ENCODE measurements at places on chromosomes 4 and X.

GRCh38 chr4:130808492-130808891 lies 1712.5 kb downstream of the C4orf33 start:
- no peak for DNase-seq

DNA sequence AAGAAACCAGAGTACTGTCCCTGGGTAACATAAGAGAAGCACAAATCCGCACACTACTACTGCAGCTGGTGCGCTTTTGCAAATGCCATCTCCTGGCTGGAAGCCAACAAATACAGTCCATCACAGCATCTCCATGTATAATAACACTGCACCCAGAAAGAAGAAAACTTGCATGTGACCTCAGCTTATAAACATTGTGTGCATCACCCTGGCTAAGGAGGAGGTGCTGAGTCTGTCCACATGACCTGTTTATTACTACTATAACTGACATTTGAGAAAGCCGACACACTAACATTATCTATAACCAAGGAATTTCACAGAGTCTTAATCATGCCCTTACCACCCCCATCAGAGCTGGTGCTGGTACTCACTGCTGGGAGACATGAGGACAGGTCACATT lies 516.8 kb downstream of the CFAP47 start:
- no peak for DNase-seq

DNA sequence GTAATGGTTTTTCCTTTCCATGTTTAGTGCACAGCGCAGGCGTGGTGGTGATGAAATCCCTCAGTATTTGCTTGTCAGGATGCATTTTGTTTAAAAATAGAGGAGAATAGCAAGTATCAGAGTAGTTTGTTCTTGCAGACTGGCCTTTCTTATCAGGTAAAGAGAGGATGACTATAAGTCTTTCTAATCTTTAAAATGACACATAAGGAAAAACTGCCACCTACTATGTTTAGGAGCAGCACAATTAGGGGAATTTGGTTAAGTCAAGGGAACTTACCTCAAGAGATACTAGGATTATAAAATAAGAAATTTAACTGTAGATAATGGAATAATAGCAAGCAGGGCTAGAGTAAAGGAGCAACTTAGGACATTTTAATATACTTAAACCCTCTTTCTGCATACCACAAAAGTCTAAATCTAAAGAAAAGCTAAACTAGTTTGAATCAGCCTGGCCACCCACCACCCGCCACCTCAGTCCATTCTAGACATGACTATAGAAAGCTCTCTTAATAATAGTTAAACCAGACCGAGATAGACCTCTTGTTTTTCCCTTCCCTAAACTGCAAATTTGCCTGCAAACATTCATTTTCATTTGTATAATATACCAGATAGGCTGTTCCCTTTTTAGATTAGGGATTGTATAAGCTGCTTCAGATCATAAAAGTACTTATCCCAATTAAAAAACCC lies 62.0 kb downstream of the APOOL start:
- no peak for DNase-seq

- DNase-seq: no peak
Measured at GRCh38 chrX:64184396-64184795, 21.1 kb downstream of the AMER1 start.

DNA sequence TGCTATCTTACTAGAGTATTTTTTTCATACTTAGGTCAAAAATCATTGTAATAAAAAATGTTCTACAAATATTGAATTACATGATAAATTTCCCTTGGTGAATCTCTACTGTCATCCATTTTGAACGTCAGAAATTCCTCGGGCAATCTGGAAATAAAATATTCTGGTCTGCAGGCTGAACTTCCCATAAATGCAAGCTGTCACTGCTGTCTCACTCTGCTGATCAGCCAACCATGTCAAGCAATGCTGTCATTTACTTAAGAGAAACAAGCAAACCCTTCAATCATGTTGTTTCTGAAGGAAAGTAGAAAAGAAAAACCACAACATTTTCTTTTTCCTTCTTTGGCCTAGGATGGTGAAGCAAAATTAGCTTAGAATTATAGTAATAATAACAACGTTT lies 514.2 kb upstream of the GALNT7 start:
- no peak for DNase-seq

- DNase-seq: no peak
Measured at GRCh38 chr4:88600176-88600838, 8.0 kb downstream of the HERC3 start.

DNA sequence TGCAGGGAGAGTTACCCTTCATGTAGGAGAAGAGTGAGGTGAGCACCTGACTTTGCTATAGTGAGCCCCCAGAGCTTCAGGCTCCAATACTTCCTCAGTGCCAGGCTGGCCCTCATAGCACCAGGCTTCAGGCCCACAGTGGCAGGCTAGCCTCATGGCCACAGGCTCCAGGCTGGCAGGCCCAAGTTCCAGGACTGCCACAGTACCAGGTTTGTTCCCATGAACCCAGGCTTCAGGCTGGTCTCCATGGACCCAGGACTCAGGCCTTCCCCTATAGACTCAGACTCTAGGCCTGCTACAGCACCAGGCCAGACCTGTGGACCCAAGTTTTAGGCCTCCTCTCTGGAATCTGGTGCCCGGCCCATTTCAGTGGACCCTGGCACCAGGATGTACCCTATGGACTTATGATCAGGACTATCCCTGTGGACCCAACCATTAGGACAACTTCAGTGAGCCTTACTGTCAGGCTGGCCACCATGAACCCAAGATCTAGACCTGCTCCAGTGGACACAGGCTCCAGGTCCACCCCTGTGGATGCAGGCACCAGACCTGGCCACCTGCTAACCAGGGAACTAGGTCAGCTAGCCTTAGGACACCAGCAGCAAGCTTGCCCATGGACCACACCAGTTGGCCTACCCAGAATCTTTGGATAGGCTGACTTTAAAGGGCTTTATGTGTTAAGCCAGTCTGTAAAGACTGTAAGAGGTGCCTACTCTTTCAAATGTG lies 658.2 kb downstream of the KLHL13 start:
- no peak for DNase-seq

GRCh38 chrX:48972220-48973164 lies 848 bp upstream of the KCND1 start:
- DNase-seq: peak; percentile 23

DNA sequence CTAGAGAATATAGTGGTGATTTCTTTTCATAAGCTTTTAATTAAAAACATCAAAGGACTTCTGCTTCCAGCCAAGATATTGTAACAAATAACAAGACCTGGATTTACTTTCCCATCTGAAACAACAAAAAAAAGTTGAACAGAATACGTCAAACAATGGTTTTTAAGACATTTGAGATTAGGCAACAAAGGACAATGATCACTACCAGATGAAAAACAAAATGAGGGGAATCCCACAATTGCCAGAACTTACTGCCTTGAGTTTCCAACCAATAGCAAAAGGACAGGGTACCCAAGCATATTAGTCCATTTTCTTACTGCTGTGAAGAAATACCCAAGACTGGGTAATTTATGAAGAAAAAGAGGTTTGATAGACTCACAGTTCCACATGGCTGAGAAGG lies 341.4 kb upstream of the INTU start:
- no peak for DNase-seq

DNA sequence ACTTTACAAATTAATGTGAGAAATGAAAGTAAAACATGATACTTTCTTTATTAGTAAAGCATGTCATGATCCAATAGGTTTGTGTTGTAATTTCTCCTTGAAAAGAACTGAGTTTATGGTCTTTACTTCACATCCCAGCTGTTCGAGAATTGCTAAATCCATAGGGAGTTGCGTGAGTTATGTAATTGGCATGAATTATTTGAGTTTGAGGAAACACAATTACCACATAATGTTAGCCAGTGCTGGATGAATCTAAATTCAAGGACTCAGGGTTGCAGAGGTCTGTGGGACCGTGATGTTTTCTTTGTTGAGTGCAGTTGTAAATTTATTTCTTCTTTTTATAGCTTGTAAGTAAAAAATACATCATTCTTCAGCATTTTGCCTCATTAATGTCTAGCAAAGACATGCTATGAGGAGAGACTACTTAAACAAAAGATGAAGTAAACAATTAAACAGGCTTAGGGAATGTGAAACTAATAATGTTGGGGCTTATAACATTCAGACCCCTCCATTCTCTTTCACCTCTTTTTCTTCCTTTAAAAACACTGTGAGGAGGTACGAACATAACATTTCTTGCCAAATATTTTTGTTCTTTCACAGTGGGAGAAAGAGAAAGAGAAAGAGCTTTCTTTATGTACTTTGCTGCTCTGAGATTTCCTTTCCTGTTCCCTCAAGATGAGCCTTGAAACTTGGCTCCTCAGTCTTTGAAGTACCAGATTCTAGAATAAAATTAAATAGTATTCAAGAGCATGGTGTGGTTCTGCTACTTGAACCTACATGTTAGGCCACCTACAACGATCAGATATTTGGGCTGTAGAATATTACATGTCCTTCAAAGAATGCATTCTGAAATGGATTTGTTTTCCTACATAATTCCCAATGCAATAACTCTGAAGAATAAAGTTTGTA lies 159.6 kb upstream of the ANK2 start:
- DNase-seq: no peak

GRCh38 chrX:136067097-136067496 lies 80.2 kb upstream of the FHL1 start:
- DNase-seq: no peak

- no peak for DNase-seq
Measured at GRCh38 chrX:13654116-13654515, 1.2 kb downstream of the TCEANC start.

DNA sequence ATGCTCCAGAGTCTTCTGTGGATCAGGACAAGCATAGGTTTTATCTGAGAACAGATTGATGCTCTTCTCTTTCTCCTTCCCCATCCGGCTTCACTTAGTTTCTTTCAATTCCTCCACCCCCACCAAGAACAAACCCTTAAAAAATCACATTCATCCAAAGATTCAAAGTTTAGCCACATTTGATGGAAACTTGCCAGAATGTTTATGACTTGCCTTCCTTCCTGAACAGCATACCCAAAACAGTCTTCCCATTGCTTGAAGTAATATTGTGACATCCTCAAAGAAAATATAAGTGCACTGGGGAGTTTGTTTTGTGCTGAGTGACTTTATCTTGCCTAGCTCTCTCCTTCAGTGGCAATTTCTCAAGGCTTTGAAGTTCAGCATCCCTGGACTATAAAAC lies 83.0 kb downstream of the MAGEB17 start:
- DNase-seq: no peak

- DNase-seq: no peak
Measured at GRCh38 chr4:10737337-10737736, 52.8 kb upstream of the CLNK start.

GRCh38 chr4:118225511-118225910 lies 127.3 kb downstream of the PRSS12 start:
- DNase-seq: no peak

GRCh38 chr4:155693015-155693663 lies 26.5 kb downstream of the GUCY1A1 start:
- no peak for DNase-seq

DNA sequence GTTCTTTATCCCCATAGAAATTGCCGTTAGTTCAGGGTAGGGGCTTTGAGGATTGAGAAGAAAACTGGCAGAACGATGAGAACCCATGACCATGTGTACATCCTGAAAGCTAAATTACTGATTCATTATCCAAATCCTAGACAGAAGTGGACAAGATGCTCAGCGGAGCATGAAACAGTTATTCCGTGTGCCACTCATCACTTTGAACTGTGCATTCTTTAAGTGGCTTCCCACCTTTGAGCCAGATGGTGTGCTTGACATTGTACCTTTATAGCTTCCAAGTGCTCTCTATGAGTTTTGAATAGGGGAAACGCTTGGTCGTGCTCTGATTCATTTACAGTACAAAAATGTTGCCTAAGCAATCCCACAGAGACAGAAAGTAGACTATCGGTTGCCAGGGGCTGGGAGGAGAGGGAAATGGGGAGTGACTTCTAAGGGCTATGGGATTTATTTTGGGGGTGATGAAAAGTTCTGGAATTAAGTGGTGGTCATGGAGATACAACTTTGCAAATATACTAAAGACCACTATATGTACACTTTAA lies 100.0 kb downstream of the DOCK11 start:
- no peak for DNase-seq

DNA sequence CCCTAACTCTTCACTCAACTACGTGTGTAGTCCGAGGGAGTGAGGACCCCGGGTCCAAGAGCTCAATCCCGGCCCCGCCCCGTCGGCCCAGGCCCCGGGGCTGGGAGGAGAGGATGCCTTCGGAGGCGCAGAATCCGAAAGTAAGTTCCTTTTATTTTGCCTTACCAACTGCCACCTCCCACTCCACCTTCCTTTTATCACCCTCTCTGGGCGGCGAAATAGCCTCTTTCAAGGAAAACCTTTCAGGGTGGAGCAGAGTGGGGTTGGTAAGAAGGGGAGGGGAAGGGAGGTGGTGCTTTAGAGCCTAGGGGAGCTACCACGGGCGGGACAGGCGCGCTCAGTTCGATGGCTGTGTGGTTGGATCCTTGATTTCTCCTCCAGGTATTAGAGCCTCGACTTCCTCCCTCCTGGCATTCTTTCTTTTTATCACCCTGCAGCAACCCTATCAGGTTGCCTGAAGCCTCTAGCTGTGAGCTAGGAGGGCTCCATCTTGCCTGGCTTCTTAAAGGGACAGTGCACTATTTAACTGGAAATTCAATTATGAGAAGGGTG lies 191.2 kb downstream of the RRAGB start:
- DNase-seq: peak; percentile 1

GRCh38 chrX:136588036-136588435 lies 56.0 kb downstream of the VGLL1 start:
- DNase-seq: no peak

DNA sequence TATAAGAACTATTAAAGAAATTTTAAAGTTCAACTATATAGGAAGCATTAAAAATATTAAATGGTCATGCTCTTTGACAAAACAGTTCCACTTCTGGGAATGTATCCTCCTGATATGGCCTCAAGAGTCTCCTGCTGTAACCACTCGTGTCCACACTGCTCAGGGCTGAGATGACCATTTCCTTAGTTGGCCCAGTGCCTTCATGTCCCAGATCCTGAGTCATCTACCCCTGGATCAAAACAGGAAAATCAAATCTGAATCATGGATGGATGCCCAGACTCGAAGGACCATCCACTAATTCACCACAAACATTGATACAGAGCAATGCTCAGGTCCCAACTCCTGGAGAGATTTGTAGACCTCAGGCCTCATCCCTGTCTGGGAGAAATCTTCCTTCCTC lies 44.7 kb downstream of the GPRASP3 start:
- no peak for DNase-seq

GRCh38 chr4:96009427-96010119 lies 169.7 kb downstream of the PDHA2 start:
- no peak for DNase-seq

DNA sequence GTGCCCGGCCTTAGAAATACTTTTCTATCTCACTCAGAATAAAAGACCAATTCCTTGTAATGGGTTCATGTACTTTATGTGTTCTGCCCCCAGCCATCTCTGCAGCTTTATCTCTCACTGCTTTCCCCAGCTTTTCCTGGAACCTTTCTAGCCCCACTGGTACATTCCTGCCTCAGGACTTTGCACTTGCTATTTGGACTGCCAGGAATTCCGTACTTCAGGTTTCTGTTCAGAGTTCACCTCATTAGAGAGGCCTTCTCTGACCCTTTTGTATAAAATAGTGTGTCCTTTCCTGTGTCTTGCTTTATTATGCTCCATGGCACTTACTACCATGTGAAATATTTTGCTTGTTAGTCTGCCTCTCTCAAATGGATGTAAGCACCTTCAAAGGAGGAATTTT lies 112.5 kb downstream of the PDLIM5 start:
- no peak for DNase-seq

- no peak for DNase-seq
Measured at GRCh38 chr4:86502081-86502480, 92.0 kb upstream of the PTPN13 start.

All from stimulated activated CD4-positive, alpha-beta T cell treated with anti-CD3 and anti-CD28 coated beads, Interleukin-1b, Interleukin-23, amount 100 ng/mL, for 48 hours (primary cell).